ENCODE measurements at places on chromosomes 5 and 9.

GRCh38 chr9:693201-694091, 148.1 kb upstream of the DMRT1 start:
- no peak for DNase-seq

DNA sequence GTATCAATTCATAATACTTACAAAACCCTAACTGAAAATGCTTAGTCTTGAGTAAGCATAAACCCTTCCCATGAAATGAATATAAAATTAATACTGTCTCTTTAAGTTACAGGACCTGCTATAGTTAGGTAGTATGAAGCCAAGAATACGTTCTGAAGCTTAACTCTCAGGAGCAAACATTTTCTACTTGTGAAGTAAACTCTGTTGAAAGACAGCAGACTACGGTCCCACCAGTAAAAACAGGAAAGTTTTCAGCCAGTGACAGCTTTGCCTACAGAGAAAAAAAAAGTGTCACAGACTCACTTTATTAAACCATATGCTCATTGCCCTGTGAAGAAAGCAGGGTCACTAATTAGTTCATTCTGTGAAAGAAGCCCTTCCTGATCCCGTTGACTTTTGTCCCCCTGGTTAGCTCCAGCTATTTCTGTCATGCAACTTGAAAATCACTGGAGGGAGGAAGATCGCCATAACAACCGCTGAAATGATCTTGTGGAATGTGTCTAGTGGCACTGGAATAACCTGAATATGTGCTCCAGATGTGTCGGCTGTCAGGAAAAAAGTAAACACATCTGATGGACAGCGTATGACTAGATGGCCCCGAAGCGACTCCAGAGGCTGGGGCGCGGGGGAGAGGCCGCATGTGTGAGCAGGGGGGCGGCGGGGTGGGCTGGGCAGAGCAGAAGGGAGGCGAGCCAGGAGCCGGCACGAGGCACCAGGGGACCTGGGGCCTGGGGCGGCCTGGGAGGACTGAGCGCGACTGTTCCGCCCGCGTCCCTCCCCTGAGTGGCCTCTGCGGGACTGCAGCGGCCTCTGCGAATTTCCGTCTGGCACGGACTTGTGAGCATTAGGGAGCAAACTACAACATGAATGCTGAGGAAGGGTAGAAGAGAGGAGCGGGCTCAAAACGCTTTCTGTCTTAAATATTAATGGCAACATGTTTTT, 41.9 kb downstream of the BNC2 start:
- no peak for DNase-seq

- DNase-seq = no peak
Observed at GRCh38 chr5:102624405-102624804, 125.6 kb upstream of the SLCO6A1 start.

DNA sequence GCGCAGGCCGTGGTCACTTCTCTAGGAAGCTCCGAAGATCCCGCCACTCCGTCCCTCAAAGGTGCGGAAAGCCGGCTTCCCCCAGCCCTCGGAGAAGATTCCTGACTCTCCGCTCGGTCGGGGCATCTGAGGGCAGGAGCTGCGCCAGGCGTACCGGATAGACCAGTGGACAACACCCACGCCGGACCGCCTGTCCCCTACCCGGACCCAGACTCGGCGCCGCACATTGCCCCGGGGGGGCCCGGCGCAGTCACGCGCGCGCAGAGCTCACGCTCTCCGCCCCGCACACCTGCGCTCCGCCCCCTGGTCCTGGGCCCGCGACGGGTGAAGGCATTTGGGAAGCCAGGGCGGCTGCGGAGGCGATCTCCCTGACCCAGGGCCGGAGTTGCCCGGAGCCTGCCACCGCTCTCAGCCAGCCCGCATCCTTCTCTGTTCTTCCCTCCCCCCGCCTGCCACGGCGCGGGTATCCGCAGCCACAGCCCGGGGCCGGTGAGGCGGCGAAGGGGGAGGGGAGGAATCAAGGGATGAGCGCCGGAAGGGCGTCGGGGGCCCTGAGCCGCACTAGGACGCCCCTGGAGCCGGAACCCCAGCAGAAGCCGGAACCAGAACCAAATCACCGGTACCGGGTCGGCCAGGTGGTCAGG, 448 bp downstream of the RELL2 start:
- peak; percentile 53 for DNase-seq

DNA sequence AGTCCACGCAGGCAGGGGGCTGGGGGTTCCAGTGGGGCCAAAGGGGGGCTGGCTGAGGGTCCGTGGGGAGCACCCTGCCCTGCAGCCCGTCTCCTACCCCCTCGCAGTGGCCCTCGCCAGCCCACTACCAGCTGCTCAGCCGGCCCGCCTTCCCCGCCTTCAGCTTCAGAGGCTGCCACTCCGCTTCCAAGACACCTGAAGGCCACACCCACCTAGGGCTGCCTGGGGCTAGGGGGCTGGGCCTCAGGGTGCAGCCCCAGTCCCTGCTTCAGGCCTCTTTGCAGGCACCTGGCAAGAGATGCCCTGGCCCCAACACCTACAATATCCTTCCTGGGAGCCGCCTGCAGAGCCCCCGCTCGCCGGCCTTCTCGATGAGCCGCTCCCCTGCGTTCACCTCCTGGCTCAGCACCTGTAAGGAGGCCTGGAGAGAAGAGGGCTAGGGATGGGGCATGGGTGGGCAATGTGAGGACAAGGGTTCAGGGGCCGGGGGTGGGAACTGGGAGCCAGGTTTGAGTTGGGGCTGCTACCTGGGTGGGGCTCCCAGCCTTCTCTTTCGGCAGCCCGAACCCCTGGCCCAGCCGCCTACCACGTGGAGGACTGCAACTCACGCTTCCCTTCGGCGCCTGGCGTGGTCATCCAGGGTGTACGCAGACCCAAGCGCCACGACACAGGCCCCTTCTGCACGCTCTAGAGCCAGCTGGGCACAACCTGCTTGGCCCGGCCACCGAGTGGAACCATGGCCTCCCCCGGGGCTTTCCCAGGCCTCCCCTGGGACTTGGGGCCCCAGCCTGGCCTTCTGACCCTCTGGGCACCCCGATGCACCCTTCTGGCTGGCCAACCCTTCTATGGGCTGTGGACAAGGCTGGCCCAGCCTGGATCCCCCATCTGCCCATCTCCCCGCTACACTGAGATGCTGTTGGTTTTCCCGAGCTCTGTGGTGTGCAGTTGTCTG, 1.7 kb downstream of the STPG3 start:
- DNase-seq = no peak

GRCh38 chr5:177593511-177593910, 1.5 kb downstream of the TMED9 start:
- no peak for DNase-seq

DNA sequence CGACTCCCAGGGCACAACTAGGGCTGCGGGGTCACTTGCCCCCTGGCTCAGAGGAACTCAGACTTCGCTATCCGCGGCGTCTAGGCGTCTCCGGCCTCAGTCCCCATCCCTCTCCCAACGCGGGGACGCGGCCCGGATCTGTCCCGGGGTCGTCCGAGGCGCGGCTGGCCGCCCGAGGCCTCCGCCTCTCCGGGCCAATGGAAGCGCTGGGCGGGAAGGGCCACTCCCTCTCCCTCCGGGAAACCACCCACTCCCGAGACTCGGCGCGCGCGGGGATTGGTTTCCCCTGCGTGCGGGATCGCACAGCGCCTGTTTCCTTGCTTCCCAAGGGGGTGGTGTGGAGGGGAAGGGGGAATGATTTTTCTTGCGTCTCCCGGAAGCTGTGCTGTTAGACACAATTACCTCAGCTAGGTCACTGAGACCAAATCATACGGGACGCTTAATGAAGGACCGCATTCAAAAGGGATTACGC, 38.3 kb downstream of the NR2F1 start:
- DNase-seq = peak; percentile 13

GRCh38 chr5:111143910-111144309, 51.8 kb downstream of the WDR36 start:
- no peak for DNase-seq

- DNase-seq = no peak
Observed at GRCh38 chr5:102722931-102723330, 32.2 kb upstream of the PAM start.

GRCh38 chr5:146703499-146703898, 175.1 kb downstream of the PPP2R2B start:
- DNase-seq = no peak

DNA sequence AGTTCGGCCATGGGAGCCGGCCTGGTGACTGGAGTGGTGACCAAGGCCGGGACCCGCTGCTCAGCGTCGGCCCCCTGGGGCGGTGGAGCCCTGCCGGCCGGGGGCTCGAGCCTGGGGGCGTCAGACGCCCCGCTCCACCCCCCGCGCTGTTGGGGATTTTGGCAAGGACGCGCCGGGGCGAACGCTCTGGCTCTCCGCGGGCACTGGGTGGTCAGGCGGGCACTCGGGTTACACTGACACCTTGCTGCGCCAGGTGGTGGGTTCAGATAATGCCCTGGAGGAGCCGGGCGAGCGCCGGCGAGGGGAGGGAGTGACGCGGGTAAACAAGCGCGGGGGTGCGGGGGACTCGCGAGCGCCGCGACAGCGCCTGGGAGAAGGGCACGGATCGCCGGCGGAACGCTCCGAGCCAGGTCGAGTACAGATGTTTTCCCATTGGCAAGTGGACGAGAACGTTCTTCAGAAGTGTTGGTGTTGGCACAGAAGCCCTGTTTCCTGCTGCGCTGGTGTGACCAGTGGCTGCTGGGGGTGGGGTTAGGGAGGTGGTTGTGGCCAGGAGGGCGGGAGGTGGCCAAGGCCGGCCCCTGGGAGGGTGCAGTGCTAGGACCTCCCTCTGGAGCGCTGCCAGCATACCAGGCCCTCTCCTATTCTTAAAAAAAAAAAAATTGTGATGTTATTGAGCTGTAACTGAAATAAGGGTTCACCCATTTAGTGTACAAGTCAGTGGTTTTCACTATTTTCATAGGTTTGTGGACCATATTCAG, 773 bp downstream of the SQSTM1 start:
- DNase-seq = peak; percentile 84

GRCh38 chr5:68395302-68395701, 179.7 kb downstream of the PIK3R1 start:
- DNase-seq = no peak

GRCh38 chr9:17246770-17247169, 111.9 kb downstream of the CNTLN start:
- DNase-seq = no peak

DNA sequence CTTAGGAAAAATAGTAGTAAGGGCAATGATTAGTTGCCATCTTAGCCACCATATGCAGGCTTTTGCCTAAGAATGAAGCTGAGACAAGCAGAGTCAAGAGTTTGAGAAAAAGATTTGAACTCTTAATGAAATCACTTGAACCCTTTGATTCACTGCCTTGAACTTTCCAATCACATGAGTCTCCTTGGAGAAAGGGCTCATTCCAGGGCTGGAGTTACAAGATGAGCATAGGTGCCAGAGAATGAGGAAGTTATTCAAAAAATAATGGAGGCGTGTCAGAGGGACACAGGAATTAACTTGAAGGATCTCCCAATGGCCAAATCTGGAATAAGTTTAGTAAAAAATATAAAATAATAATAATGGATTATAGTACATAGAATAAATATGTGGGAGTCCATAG, 35.3 kb downstream of the MAT2B start:
- DNase-seq = no peak

GRCh38 chr5:120139039-120139438, 325.1 kb upstream of the PRR16 start:
- no peak for DNase-seq

- no peak for DNase-seq
Observed at GRCh38 chr5:150345716-150346115, 11.8 kb upstream of the TCOF1 start.

DNA sequence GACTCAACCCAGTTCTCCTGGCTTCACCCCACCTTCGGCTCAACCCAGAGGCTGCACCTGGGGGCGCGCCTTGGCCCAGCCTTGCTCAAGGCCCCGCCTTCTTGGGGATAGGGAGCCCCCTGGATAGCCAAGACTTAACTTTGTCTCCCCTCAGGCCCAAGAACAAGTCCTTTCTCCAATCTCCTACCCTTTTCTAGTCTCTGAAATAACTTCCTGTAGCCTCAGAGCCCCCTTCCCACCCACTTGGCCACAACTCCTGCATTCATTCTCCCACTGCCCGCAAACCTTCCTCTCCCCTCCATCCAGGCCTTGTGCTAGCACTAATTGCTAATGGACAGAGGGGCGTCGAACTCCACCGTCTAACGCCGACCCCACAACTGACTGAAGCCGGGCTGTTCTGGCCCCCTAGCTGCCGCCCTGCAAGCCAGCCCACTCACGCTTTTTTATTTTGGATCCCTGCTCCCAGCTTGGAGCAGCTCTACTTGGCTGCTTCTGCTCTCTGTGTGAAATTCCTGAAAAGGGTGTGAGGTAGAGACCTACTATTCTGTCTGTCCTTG, 579 bp upstream of the ASTN2 start:
- no peak for DNase-seq

DNA sequence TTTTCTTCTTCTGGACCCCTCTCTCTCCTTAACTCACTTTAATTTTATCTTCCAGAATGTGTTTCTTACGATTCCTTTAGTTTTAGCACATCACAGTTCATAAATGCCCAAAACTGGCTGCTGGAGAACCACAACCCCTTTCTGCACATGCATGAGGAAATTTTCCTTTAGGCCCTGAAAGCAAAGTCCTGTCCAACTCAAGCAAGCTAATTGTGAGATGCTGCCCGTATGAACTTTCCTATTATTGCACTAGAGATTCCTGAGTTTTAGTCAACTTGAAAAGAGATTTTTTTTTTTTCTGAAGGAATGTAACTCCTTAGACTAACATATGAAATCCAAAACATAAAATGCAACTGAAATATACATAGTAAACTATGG, 52.1 kb upstream of the DAB2 start:
- DNase-seq = no peak

DNA sequence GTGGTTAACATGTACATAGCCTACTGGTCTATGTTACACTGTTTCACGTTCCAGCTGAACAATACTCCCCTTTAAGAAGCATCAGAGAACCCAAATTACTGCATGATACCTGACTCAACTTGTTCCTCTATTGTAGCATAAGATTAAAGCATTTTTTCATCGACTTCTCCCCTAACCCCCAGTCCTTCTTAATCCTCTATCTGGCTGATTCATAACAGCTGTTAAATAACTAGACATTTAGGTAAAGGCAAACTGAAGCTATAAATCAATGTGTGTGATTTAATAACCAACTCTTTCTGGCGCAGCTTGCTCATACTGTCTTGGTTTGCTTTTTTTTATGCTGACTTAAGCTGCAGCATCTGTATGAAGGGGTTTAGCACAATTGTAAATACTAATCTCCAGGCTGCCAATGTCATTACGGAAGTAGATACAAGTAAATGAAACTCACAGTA, 94.2 kb upstream of the MTAP start:
- no peak for DNase-seq

- no peak for DNase-seq
Observed at GRCh38 chr5:50463047-50463446, 22.0 kb upstream of the EMB start.

GRCh38 chr5:77936365-77936693, 160.2 kb upstream of the TBCA start:
- no peak for DNase-seq

GRCh38 chr5:121834021-121834420, 17.7 kb upstream of the FTMT start:
- DNase-seq = no peak

Measured in CD4-positive, alpha-beta T cell (primary cell).